Lower leg skin (tissue), 4 donors: ENCODE measurements at places on chromosomes 7 and 10. TPM values are rescaled to one million over a fixed set of nuclear protein-coding genes. Genes with fewer than 3 reads are reported as not detected.

DNA sequence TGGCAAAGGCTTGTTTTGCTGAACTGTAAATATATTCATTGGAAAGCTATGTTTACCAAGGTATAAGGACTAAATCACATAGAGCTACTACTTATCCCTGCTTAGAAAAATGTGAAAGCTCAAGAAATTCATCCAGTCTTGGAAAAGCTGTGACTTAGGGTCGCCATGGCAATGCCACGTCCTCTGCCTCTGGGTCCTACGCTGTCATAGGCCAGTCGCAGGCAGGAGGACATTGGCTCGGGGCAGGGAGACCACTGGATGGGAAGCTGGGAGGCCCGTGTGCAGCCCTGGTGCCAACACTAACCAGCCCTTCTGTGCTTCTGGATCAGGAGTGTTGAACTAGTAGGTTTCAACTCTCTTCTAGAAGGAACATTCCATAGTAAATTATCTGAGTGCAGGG, 67.3 kb upstream of the PDZD8 start:
- no peak for DNase-seq

DNA sequence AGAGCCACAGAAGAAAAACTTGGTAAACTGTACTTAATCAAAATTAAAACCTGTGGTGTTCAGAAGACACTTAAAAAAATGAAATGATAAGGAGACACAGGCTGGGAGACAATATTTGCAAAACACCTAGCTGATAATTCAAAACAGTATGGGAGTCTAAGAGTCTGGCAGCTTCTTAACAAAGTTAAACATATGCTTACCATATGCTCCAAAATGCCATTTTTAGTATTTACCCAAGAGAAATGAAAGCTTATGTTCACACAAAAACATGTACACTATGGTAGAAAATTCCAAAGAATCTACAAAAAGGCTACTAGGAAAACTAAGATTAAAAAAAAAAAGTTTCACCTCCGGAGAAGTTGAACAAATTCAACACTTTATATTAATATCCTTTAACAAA, 48.6 kb downstream of the ITGB1 start:
- no peak for DNase-seq

GRCh38 chr10:1572519-1573333, 164.6 kb downstream of the ADARB2 start:
- no peak for DNase-seq

GRCh38 chr10:113820507-113820906, 33.4 kb downstream of the DCLRE1A start:
- DNase-seq, result no peak

- DNase-seq, result no peak
Observed at GRCh38 chr7:2202901-2203765, 29.6 kb downstream of the MAD1L1 start.

GRCh38 chr10:100327007-100327717, 2.9 kb downstream of the PKD2L1 start:
- no peak for DNase-seq

GRCh38 chr10:103445767-103446567, 6.2 kb downstream of the CALHM2 start:
- DNase-seq, result peak; percentile 93

GRCh38 chr10:100128951-100129350, 47.3 kb upstream of the CPN1 start:
- DNase-seq, result no peak

- no peak for DNase-seq
Observed at GRCh38 chr10:27481486-27481885, 22.6 kb upstream of the RAB18 start.

- no peak for DNase-seq
Observed at GRCh38 chr7:23165316-23165715, 16.5 kb upstream of the NUP42 start.

DNA sequence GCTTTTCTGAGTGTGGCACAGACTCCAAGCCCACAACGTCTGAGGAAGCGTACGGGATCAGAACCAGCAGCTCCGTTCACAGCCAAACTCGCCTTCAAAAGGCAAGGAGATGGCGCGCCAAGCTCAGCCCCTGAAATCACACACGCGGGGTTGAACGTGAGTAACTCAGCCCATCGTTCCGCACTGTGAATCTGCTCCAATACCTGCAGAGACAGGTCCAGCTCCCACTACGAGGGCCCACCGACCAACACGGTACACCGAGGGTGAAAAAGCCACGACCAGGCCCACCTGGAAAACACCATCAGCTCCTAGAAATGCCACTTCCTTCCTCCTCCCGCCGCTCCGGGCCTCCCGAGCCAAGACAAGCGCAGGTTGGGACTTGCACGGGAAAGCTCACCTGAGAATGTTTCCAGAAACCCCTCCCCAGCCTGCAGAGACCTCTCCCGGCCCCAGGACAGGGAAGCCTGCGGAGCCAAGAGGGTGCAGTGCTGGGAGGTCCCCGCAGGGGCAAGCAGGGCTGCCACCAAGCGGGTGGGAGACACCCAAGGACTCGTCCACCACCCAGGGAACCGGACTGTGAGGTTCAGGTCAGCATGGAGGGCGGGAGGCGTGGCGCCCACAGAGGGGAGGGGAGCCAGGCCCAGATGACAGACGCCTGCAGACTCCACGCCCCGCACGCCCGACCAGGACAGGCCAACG, 93.9 kb upstream of the PDGFA start:
- no peak for DNase-seq

DNA sequence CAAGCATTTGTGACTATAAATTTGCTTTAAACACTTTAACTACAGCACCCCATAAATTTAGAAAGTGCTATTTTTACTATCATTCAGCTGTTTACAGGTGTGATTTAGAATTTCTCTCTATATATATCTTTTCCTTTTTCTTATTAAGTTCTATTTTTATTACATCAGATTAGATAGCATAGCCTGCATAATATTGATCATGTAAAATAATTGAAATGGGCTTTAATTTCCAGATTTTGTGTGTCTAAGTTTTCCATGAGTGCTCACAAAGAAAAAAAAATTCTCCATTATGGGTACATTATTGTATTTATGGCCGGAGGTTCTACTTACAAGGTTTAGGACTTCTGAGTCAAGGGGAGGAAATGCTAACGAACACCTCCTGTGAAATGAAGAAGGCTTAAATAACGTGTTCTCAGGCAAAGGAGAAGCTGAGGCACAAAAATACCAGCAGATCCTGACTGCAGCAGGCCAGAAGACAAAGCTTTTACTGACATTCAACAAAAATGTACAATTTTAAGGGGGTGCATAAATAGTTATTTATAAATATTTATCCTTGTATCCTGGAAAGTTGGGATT, 114.2 kb downstream of the RNF133 start:
- DNase-seq, result no peak

GRCh38 chr7:44738051-44738723, 10.5 kb upstream of the ZMIZ2 start:
- no peak for DNase-seq

DNA sequence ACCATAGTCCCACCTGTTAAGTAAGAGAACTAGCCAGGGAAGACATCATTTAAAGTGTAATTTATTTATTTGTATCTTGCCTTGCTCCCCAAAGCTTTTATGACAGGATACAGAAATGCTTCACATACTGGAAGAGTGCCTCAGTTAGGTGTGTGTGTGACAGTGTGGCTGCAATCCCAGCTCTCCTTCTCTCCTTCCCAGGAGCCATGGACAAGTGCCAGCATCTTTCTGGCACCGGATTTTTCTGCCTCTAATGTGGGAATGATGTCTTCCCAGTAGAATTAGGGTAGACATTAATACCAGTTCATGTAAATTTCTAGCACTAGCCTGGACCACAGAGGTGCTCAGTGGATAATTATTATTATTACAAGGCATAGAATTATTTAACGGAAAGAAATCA, 30.3 kb upstream of the ATXN7L1 start:
- DNase-seq, result no peak

GRCh38 chr7:133118261-133118660, 36.4 kb upstream of the CHCHD3 start:
- DNase-seq, result peak; percentile 59

GRCh38 chr7:129970816-129971215, 18.1 kb upstream of the UBE2H start:
- DNase-seq, result peak; percentile 86

DNA sequence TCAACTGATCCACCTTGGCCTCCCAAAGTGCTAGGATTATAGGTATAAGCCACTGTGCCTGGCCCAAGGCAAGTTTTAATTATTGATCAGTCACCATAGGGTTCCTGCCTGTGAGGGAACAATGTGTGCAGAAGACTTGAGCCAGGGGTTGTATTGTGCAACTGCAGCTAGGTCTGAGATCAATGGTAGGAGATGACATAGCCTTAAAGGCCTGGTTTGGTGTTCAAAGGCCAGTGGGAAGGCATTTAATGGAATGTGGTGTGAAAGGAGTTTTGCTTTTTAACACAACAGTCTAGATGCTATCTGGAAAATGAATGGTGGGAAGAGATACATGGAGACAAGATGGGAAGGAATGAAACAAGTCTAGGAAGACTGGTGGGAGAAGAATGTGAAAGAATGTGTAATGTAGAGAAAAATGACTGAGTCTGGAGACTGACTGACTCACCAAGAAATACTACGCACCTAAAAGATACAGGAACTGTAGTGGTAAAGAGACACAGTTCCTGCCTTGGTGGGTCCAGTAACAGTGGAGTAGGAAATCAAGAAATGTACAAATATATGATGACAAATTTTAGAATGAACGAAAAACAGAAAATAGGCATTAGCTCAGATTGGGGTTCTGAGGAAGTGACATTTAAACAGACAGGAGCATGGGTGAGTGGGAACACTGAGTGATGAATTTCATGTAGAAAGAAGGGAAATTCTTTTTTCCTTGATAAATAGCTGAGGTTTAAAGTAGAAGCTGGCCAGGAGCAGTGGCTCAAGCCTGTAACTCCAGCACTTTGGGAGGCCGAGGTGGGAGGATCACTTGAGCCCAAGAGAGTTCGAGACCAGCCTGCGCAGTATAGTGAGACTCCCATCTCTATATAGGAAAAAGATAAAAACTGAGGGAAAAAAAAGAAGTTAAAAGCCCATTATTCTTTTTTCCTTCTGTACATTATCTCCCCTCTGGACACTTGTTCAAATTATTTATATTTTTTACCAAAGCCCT, 9.4 kb downstream of the HNRNPF start:
- DNase-seq, result peak; percentile 49

DNA sequence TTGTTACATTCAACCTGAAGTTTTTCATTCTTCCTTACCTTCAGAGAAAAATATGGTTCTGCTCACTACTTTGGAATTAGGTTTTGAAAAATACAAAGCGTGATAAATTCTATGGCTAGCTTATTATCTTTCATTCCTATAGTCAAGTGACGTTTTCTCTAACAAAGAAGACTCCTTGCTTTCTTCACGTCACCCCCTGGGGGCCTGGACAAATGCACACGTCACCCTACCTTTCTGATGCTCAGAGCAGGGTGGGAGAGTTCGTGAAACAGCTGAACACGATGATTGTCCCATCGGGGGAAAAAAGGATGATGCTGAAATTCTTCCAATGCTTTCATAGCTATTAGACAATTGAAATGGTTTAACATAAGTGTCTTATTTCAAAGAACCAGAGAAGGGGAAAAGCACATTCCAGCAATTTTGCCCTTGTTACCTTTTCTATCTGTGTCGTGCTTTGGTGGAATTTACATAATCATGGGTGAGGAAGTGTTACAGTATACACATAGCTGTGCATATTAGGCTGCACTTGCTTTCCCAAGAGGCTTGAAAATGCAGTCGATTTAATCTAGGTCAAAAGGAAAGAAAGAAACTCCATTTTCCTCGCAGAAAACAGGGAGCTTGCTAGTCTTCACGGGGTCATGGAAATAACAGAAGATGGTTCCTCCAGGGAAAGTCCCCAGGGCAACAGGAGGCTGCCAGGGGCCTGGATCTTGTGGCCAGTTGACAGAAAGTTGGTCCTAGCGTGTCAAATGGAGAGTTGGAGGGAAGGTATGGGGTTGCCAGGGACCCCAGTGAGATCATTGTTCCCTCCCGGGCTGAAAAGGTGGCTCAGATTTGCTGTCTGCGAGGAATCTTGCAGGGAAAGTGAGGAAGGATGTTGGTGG, 189.2 kb downstream of the CELF2 start:
- DNase-seq, result no peak

GRCh38 chr10:43078986-43079273, 2.1 kb downstream of the RET start:
- no peak for DNase-seq

GRCh38 chr10:110501142-110501937, 3.6 kb downstream of the DUSP5 start:
- peak; percentile 96 for DNase-seq

DNA sequence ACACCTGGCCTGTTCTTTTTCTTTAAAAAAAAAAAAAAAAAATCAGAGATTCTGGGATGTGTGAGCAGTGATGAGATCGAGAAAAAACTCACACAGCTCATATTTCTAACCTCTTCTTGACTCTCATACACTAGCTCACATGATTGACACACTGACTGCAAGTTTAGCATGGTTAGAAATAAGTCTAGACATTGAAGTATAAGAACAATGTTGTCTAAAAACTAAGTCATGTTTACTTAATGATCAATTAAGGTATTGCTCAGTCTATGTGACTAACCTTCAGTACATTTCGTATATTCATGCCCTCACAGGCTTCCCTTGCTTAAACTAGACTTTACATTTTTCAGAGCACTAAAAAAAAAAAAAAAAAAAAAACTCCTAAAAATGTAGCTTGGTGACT, 775.1 kb downstream of the GATA3 start:
- DNase-seq, result no peak

- no peak for DNase-seq
Observed at GRCh38 chr7:81680120-81680519, 89.7 kb downstream of the HGF start.

DNA sequence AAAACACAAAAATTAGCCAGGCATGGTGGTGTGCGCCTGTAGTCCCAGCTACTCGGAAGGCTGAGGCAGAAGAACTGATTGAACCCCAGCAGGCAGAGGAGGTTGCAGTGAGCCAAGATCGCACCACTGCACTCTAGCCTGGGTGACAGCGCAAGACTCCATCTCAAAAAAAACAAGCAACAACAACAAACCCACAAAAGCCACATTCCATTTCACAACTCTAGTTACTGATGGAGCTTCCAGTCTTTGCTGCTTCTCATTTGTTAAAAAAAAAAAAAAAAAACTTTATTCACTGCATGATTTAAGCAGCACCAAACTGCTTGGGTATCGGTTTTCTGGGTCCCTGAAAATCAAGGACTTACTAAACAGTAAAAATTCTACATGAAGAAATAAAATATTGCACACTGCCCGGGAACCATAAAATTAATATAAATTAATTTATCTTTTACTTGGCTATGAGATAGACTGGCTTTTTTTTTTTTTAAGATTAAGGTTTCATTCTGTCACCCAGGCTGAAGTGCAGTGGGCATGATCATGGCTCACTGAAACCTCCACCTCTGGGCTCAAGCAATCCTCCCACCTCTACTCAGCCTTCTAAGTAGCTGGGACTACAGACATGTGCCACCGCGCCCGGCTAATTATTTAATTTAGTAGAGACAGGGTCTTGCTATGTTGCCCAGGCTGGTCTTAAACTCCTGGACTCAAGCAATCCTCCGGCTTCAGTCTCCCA, 42.0 kb downstream of the SRPK2 start:
- no peak for DNase-seq

TUBGCP2 gene
- 41.1 TPM for total RNA-seq

CDH23 gene
- total RNA-seq, result 9.2 TPM

CCL26 gene
- total RNA-seq, result 1.9 TPM

BUB3 gene
- total RNA-seq, result 104 TPM

EGR2 gene
- 23.6 TPM for total RNA-seq

SPDYE5 gene
- total RNA-seq, result not detected

UNC5B gene
- total RNA-seq, result 4.2 TPM

EBLN1 gene
- not detected for total RNA-seq

MYL7 gene
- not detected for total RNA-seq

ZNF248 gene
- 7.8 TPM for total RNA-seq

HOXA7 gene
- 26.1 TPM for total RNA-seq

PTPRN2 gene
- total RNA-seq, result 0.80 TPM

ITIH5 gene
- total RNA-seq, result 8.5 TPM
